ENCODE measurements at places on chromosomes 3 and 15.

- DNase-seq = no peak
These were observed 21.6 kb downstream of the BUB1B start for GRCh38 chr15:40182358-40183029.

GRCh38 chr15:28868744-28869345 is 16.9 kb upstream of the APBA2 start:
- DNase-seq = no peak

GRCh38 chr3:32249184-32249782 is 10.8 kb downstream of the CMTM8 start:
- no peak for DNase-seq

DNA sequence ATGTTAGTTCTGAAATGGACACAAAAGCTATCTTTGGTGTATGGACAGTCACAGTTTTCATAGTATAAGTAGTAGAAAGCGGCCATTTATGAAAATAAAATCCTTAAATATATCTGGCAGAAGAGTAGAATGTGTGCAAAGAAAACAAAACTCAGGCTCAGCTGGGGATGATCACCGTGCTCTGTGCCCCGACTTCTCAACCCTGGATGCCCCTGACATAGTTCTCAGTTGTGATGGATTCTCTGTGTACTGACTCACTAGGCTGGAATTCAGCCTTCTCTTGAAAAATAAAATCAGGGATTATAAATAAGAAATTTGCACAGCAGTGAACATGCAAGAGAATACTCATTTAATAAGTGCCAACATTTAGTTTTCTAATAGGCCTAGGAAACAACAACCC is 925.1 kb upstream of the NR2F2 start:
- no peak for DNase-seq

- no peak for DNase-seq
These were observed 13.0 kb downstream of the CAND2 start for GRCh38 chr3:12809435-12809834.

DNA sequence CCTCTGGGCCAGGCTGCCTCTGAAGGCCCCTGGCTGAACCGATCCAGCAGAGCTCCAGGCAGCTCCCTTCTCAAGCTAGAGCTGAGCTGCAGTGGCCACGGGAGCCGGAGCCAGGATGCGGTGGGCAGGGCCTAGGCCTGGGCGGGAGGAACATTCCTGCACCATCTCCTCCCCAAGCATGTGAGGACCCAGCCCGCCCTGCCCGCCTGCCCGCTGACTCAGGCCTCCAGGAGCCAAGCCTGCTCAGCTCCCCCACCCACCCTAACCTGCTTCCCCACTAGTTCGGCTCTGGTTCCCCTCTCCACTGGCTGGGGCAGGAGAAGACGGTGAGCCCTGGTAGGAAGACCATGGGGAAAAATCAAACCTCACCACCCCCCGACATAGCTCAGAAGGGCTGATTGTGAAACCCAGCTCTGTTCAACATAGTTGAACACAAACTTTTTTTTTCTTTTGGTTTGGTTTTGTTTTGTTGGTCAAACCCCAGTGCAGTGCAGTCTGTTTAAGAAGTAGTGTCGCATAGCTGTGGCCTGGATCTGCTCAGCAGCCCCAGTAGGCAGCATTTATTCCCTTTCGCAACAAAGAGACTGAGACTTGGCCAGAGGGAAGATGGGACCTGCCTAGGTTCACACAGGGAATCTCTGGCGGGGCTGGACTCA is 13.5 kb downstream of the SNX33 start:
- no peak for DNase-seq

DNA sequence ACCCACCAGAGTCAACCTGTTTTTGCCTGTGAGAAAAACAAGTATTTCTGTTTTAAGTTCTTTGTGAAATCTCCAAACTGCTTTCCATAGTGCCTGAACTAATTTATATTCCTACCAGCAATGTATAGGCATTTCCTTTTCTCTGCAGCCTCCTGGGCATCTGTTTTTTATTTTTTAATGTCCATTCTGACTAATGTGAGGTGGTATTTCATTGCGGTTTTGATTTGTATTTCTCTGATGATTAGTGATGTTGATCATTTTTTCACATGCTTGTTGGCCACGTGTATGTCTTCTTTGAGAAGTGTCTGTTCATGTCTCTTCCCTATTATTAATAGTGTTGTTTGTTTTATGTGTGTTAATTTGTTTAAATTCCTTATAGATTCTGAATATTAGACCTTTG is 820.5 kb downstream of the MCTP2 start:
- DNase-seq = no peak

DNA sequence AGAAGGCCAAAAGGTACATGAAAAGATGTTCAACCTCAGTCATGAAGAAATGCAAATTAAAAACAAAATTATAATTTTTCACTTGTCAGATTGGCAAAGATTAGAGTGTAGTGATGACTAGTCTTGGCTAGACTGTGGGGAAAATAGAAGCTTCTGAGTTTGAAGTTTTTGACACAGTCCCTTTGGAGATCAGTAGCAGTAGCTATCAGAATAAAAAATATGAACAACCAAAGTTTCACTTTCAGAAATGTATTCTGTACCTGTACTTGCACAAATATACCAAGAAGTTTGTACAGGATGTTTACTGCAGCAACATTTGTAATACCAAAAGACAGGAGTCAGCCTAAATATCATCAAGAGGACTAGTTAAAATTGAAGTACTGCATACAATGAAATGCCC is 14.1 kb downstream of the ATP2C1 start:
- DNase-seq = no peak
